AG08395 (cell line): ENCODE measurements at places on chromosomes 12 and 14.

DNA sequence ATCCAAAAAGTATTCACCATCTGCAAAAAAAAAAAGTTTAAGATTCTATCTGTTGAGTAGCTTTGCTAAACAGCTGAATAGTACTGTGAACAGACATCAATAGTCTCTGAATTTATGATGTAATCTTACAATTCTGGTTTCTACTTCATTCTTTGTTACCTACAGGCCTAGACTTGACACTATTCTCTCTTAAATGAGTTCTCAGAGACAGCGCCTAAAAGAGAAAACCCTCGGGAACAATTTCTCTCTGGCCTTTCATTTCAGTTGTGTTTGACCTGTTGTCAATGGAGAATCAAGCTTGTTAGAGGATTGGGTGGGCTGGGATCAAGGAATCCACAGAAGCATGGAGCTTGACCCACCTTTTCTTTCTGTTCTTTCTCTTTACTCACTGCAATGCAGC lies 5.9 kb upstream of the TWF1 start:
- no peak for DNase-seq

- no peak for DNase-seq
These were observed 153.3 kb downstream of the FSCB start for GRCh38 chr14:44353805-44354204.

- no peak for DNase-seq
These were observed 23.0 kb downstream of the SH2B3 start for GRCh38 chr12:111428728-111429175.

- no peak for DNase-seq
These were observed 396.5 kb downstream of the FOXG1 start for GRCh38 chr14:29163109-29163508.

- no peak for DNase-seq
These were observed 316.9 kb downstream of the PDZRN4 start for GRCh38 chr12:41504976-41505375.

DNA sequence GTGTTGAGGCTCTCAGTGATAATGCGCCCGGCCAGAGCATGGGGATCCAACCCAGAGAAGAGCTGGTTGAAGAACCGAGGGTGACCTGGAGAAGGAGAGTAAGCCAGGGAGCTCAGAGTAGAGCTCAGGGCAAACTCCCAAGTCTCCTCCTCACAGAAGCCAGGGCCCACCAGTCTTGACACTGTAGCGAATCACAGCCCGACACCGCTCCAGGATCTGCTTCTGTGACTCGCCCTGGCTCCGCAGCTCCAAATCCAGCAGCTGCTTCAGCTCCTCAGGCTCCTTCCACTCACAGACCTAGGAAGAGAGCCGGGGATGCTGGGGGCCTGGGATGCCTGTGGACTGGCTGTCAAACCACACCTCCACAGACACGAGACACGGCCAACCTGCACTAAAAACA lies 8.2 kb upstream of the ZNF740 start:
- DNase-seq = peak; percentile 78
